Stimulated activated CD8-positive, alpha-beta memory T cell treated with anti-CD3 and anti-CD28 coated beads, Interleukin-4, amount 100 ng/mL, for 4 hours (primary cell): ENCODE measurements at places on chromosomes 4 and X.

DNA sequence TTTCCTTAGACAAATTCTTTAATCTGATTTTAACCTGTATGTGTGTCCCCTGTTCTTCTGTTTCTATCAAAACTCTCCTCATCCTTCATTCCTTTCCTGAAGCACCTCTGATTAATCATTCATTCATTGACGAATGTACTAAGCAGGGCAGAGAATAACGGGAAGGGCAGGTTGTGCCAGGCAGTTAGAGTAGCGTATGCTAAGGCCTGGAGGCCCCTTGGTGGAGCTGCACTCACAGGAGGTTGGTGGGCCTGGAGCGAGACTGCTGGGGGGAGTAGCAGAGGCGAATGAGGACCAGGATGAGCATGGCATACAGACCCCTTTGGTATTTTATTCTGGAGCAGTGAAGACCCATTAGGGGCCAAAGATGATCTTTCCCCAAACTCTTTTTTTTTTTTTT, 22.5 kb downstream of the PTTG2 start:
- DNase-seq: no peak

GRCh38 chr4:10054571-10055041, 33.3 kb upstream of the SLC2A9 start:
- DNase-seq: no peak

DNA sequence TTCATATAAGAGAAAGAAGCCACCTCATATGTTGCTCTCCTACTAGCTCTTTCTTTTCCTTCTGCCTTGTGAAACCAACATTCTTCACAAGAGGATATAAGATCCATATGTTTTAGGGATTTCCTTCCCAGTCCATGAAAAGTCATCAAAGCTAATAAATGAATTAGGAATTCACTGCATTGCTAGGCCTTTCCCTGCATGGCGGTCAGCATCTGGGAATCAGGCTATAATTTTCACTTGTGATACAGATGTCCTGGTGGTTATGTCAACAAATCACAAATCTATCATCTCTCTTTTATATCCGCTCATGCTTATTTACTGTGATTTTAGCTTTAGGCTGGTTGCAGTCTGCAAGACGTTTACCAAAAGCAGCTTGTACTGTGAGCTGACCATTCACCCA, 510.0 kb downstream of the NLGN4X start:
- no peak for DNase-seq

GRCh38 chr4:150999086-150999485, 16.0 kb downstream of the LRBA start:
- no peak for DNase-seq

DNA sequence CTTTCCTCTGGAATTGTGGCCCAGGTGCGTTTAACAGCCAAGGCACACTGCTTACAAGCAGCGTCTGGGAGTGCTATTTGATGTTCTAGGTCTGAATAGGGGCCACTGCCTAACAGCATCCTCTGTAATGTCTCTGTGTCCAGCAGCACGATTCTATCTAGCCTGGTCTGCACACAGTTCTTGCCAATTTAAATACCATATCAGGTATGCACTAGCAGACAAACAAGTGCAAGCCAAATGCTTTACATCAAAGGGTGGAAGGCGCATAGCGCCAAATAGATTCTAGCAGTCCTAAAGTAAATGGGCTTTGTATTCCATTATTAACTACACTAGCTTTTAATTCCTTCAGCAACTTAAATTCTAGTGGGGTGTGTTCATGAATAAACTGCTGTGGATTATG, 15.8 kb upstream of the UGDH start:
- DNase-seq: no peak

GRCh38 chr4:113560579-113560978, 201.0 kb downstream of the CAMK2D start:
- DNase-seq: no peak

DNA sequence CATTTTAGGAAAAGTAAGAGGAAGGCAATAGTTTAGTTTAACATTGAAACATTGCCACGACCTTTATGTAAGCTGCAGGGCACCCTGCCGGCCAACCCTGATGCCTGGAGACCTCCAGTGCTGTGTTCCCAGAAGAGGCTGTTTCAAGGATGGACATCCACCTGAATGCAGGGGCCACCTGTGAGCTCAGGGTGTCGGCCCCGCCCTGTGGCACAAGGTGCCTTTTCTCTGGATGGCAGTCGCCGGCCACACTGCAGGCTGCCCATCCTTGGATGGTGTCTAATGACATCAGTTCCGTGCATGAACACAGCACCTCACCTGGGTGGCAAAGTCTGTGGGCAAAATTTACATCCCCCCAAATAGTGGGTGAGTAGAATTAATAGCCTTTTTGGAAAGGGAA, 180.0 kb downstream of the AFAP1 start:
- no peak for DNase-seq

GRCh38 chrX:39907964-39908661, 189.6 kb downstream of the BCOR start:
- no peak for DNase-seq

DNA sequence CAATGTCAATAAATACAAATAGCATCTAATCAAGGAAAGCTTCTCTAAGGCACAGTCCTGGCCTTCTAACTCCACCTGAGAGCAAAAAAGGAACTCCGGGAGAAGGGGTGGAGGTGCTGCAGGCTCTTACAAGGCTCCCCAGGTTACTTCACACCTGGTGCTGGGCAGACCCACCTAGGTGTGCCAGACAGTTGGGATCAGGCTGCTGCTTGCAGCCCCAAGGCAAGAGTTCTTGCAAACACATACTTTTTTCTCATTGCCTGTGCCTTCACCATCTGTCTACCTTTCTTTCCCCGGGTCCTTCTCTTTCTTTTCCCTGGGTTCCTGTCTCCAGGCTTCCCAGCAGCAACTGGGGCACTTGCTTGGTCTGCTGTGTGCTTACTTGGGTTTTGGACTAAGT, 81.4 kb upstream of the STIM2 start:
- DNase-seq: no peak

GRCh38 chr4:158885564-158885963, 116.7 kb downstream of the FNIP2 start:
- DNase-seq: no peak

DNA sequence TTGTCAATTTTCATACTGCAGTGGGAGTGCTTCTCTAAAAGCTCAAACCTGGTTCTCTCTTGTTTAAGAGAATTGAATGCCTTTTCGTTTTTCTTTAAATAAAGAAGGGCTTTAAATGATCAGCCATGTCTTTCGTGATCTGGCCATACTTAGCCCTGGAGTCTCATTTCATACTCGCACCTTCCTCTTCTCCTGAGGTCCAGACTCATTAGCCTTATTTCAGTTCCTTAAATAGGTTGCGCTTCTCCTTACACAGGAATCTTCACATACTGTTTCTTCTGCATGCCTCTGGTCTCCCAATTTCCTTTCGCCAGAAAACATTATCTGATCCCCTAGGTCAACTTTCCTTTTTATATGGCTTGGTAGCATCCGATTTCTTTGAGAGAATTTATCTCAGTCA, 565.6 kb upstream of the TENM3 start:
- DNase-seq: no peak

GRCh38 chr4:103364083-103364482, 165.9 kb upstream of the CENPE start:
- no peak for DNase-seq

- DNase-seq: no peak
These were observed 63.1 kb downstream of the UGT2A2 start for GRCh38 chr4:69576251-69576877.

GRCh38 chr4:21032089-21032645, 331.9 kb downstream of the PACRGL start:
- DNase-seq: no peak

GRCh38 chr4:87783781-87784180, 15.6 kb upstream of the IBSP start:
- DNase-seq: no peak

DNA sequence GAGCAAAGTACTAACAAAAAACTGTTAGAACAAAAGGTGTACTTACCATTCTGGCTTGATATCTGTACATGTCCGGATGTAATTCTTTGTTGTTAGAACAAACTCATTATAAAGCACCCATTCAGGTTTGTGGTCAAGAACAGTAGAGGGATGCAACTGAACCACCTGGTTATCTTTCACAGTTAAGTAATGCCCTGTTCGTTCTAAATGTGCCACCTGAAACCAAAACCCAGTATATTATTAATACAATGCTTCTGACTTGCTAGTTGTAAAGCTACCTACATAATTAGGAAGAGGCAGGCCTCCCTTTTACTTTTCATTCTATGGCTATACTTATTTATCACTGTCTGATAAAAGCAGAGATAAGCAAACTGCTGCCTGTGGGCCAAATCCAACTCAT, 54.8 kb downstream of the DHX15 start:
- no peak for DNase-seq

DNA sequence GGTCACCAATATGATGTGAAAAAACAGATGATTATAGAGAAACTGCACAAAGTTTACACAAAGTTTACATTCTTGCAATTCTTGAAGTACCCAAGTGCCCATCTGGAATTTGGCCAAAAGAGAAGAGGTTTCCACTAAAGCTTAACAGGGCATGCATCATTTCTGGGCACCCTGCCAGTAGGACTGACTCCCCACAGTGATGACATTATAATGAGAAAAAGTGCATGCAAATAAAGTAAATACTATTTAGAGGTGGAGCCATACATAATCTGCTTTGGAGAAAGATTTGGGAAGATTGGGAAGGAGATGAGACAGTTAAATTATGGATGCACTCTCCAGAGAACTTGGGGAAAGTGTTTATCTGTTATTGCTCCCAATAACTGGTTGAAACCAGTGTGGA, 93.7 kb upstream of the TRPC3 start:
- no peak for DNase-seq

- DNase-seq: no peak
These were observed 125.8 kb downstream of the KIT start for GRCh38 chr4:54783402-54784110.
